ENCODE measurements at places on chromosomes 6 and 20.

DNA sequence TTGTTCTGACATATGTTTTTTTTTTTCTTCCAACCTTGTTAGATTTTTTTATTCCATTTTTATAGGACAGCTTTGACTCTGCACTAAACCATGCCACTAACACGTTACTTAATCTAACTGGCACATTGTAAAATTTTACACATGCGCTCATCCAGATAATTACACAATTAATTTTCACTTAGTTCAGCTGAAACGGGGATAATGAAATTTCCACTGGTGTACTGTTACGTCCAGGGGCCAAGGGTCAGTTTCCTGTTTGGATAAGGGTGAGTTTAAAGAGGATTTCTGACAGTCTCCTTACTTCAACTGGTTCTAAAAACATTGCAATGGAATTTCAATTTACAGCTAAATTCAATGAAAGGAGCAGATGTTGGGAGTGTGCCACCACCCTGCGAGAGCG lies 221.8 kb upstream of the CEP162 start:
- DNase-seq = no peak

DNA sequence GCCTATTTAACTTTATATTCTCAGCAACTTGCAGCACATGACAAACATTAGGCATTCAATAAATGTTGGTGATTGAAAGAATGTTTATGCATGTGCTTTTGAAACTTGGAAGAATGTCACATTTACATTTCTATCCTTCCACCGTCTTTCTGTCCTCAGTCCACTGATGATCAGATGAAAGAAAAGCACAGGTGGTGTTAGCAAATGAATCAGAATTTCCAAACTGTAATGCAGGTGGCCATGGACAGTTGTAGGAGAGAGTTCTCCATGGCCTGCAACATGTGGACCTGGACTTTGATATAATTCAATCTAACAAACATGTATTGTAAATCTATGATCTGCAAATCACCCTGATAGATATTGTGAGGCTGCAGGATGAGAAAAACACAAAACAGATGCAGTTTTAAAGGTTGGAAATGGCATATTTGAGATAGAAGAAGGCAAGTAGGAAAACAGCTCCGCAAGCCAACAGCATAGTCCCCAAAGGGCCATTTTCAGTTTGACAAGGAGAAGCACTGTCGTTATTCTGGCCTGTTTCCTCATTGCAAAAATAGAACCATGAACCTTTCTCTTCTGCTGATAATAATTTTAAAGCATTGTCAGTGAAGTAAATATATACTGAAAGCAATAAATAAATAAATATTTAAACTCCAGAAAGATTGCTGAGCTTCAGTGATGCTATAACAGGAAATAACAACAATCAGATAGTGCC lies 119.4 kb downstream of the AIG1 start:
- no peak for DNase-seq

- peak; percentile 56 for DNase-seq
Observed at GRCh38 chr6:154370545-154370944, 13.9 kb upstream of the IPCEF1 start.

DNA sequence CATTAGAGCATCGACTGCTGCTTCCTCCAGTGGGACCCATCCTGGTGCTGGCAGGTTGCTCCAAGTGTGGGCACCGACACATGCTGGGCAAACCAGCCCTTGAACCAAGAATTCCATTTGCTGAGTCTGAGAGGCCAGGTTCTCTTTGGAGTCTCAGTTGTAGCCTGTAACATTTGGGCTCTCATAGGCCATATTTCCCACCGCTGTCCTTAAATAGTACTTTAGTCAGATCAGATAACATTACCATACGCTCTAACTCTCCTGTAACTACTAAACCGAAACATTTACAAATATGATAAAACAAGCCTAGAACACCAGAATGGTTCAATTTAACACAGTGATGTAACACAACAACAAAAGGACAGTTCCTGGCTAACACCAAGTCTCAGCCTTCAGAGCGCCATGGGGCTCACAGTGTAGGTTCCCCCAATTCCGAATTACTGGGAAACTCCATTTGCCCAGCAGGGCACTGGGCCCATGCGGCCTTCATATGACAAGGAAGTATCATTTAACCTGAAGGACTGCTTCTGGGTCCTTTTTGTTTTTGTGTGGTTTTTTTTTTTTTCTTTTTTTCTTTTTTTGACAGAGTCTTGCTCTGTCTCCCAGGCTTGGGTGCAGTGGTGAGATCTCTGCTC lies 28.4 kb upstream of the CD93 start:
- no peak for DNase-seq

- no peak for DNase-seq
Observed at GRCh38 chr6:7432391-7433120, 42.9 kb downstream of the RIOK1 start.

DNA sequence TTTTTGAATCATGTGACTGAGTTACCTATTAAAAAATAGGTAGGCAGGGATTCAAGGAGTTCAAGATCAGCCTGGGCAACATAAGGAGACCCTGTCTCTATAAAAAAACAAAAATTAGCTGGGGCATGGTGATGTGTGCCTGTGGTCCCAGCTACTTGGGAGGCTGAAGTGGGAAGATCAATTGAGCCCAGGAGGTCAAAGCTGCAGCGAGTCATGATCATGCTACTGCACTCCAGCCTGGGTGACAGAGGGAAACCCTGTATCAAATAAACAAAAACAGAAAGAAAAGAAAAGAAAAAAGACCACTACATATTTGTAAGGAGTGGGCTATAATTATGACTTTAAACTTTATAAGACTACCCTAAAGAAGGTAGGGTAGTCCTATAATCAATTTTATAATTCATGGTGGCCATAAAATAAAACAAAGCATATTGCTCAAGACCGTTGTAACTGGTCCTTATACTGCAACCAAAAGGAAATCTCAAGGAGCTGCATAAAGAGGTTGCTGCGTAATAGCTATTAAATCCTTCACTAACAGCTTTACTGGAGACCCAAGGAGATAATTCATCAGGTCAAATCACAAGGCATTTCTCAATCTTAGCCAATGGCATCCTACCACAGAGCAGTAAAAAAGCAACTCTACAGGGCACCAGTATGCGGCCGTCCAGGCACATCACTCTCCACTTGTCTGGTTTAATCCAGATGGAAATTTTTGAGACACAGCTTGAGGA lies 13.5 kb downstream of the PIGU start:
- no peak for DNase-seq

- no peak for DNase-seq
Observed at GRCh38 chr6:35441642-35442041, 10.5 kb upstream of the FANCE start.

Data from testis (tissue), 5 donors.